ENCODE measurements at places on chromosomes 4 and X.
A peak's percentile ranks its signal among the peaks of the same experiment; 100 is the strongest.

DNA sequence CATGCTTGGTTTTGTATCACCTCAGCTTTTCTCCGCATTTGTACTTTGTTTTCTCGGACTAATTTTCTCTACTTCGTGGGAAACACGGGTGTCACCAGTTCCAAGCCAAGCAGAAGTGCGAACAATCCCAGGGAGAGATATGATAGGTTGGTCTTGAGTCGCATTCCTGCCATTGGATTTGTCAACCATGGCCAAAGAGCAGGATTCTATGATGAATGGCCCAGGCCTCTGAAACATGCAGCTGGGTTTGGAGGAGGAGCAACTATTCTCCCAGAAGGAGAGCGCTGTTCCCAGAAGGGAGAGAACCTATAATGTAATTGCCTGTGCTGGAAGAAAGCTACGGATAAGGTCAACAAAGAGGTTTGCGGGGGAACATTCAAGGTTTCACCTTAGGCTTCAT is 10.3 kb upstream of the FGFBP1 start:
- no peak for DNase-seq

- DNase-seq: no peak
Measured at GRCh38 chr4:105327222-105327621, 146.6 kb downstream of the PPA2 start.

DNA sequence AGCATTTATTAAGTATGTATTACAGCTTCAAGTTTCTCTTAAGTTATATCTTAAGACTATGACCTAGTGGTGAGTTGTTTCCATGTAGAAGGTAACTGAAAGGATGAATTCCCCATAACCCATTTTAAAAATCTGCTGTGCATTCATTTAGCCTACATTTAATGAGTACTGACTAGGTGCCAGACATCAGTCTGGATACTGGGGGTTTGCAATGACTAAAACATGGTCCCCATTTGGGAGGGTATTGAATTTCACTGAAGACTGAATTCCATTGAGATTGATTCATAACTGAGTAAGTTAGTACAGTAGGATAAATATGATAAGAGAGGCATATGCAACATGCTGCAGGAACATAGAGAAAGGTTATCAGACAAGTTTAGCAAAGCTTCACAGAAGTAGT is 241.5 kb downstream of the FRAS1 start:
- no peak for DNase-seq

- no peak for DNase-seq
Measured at GRCh38 chr4:70531981-70532380, 13.6 kb downstream of the AMTN start.

GRCh38 chr4:7773401-7774180 is 166.1 kb downstream of the AFAP1 start:
- no peak for DNase-seq

- no peak for DNase-seq
Measured at GRCh38 chr4:174521800-174522182, 497 bp downstream of the HPGD start.

DNA sequence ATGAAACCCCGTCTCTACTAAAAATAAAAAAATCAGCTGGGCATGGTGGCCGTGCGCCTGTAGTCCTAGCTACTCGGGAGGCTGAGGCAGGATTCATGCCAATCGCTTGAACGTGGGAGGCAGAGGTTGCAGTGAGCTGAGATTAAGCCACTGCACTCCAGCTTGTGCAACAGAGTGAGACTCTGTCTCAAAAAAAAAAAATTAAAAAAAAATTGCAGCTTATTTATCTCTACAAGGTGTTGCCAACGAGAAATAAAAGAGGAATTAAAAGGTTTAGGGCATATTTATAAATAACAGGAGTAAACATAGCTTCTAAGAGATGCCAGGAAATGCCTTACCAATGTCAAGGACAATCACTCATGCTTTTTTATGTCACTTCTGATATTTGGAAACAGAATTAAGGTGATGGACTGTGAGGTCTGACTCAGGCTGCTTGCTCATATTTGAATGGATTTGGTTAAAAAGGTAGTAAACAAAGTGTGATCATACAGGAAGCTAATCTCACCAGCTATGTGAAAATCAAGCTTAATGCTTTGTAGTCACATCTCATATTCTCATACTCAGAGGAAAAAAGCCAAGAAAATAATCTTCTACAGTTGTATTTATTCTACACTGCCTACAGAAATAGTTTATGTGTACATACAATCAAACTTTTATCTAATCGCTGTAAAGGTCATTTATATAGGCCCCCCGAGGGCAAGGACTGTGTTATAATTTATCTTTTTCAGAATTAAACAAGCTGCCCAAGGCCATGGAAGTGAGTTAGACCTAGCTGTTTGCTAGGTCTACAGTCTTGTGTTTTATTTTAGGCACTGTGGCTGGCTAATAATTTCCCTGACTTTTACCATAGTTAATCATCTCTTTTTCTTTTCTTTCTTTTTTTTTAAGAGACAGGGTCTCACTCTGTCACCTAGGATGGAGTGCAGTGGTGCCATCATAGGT is 61.1 kb upstream of the RBMX start:
- DNase-seq: no peak

GRCh38 chr4:136829280-136829679 is 703.0 kb downstream of the PCDH18 start:
- no peak for DNase-seq

GRCh38 chr4:117941611-117942010 is 92.7 kb upstream of the NDST3 start:
- DNase-seq: no peak

- DNase-seq: peak; percentile 81
Measured at GRCh38 chrX:54633641-54634040, 103.6 kb downstream of the GNL3L start.
